Melanocyte of skin (primary cell): ENCODE measurements at places on chromosomes 5 and 9. TPM values are rescaled to one million over a fixed set of nuclear protein-coding genes. Genes with fewer than 3 reads are reported as not detected.

ALDOB gene
- under 0.01 TPM in 1 of 2 replicates, not detected in the other for total RNA-seq

IFNA13 gene
- not detected in 2 replicates for total RNA-seq

NAIF1 gene
- total RNA-seq: 7.3 and 7.4 TPM in 2 replicates

SPATA31C1 gene
- total RNA-seq: not detected in 2 replicates

GTF2H2C gene
- total RNA-seq: 39.6 and 56.7 TPM in 2 replicates

WNT8A gene
- not detected in 2 replicates for total RNA-seq
